ENCODE measurements at places on chromosomes 4 and X.

GRCh38 chr4:77044461-77045150 is 31.2 kb downstream of the CCNI start:
- DNase-seq = no peak

DNA sequence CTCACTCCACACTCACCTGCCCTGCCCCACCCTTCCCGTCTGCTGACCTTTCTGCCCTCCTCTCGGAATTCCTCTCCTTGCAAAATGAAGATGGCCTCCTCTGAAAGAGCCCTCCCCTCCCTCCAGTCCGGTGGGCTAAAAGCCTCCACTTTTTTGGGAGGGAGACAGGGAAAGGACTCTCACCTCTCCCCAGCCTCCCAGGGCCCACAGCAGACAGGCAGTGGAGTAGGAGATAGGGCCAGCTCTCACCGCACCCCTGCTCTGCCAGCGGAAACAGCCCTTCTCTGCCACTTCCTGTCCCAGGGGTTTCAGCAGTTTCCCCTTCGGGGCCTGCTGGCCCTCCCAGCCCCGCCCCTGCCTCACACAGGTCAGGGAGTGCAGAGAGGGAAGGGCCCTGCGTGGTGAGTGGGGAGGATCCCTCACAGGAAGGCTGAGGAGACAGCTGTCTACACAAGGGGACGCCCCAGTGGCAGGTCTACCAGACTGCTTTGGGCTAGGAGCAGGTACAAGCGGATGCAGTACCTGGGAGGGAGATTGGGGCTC is 18.2 kb downstream of the ELF4 start:
- peak; percentile 58 for DNase-seq

GRCh38 chrX:110920991-110921390 is 125.4 kb upstream of the CHRDL1 start:
- DNase-seq = no peak

DNA sequence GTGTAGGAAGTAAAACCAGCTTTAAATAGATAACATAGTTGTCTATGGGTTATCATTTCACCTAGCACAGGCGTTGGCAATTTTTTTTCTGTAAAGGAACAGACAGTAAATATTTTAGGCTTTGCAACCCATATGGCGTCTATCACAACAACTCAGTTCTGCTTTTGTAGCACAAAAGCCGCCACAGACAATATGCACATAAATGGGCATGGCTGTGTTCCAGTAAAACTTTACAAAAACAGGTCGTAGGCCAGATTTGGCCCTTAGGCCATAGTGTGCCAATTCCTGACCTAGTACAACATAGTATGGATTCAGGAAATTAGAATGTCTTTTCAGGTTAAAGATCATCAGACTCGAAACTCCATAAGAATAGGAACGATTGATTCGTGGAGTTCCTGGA is 265.3 kb upstream of the GK2 start:
- DNase-seq = no peak

GRCh38 chr4:188246488-188246887 is 107.2 kb downstream of the TRIML1 start:
- no peak for DNase-seq

GRCh38 chr4:143411527-143412419 is 75.1 kb downstream of the GAB1 start:
- no peak for DNase-seq

DNA sequence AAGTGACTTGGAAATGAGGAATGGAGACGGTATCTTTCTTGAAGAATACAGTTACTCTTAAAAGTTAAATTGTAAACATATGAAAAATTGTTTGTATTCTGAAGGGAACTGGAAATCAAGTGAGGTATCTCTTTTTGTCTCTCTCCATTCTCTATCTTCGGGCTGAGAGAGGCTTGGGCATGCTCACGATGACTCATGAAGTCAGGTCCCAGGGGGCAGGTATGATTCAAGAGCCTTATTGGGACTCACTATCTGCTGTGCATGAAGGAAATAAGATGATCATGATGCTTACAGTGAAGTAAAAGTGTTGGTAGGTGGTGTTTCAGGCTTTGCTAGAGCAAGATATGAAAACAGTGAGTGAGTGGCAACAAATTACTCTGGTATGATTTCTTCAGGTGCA is 200.4 kb upstream of the PITX2 start:
- no peak for DNase-seq

GRCh38 chr4:153273751-153274150 is 69.5 kb downstream of the TRIM2 start:
- DNase-seq = no peak

- peak; percentile 21 for DNase-seq
Measured at GRCh38 chrX:16785247-16786138, 773 bp upstream of the TXLNG start.

DNA sequence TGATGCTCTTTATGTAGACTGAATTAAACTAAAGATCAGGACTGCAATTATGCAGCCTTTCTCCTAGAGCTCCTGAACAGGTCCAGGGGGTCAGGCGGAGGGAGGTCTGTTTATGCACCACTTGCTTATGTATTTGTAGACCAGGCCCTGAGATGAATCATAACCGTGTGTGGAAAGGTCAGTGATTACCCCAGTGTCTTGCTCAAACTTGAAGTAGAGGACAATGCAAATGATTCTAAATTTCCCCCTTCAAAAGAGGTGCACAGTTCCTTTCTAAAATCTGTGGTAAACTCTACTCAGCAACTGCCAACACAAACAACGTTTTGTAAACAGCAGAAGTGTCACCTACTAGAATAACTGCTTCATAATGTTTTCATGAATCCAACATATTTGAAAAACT is 13.0 kb upstream of the TBC1D9 start:
- no peak for DNase-seq

- no peak for DNase-seq
Measured at GRCh38 chr4:41012293-41012692, 202.0 kb downstream of the APBB2 start.

- no peak for DNase-seq
Measured at GRCh38 chrX:39513836-39514235, 583.9 kb downstream of the BCOR start.

DNA sequence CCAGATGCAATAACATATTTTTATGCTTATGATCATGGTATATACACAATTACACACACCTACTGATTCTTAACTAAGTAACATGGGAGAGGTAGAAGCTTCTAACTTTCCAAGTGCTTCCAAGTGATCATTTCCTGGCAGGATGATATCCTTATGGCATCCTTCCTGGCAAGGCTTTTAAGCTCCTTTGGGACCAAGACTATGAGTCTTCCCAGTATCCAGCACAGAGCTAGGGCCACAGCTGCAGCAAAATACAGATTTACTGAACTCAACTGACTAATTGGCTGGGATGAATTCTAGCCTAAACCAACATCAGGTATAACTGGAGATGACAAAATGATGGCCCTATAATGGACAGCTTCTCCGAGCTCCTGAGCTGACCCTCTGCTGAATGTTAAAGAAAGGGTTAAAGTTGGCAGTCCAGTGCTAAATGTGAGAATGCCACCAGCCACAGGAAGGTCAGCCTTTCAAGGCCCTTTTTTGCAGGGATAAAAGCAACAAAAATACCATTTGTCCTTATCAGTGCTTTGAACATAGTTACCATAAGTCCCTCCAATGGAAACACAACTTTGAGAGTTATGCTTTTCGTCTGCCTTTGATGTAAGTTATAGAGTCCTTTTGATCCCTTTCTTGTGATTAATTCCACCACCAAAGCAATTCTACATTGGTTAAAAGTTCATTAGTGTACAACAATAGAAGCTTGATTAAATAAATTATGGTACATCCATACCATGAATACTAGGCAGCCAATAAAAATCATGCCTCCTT is 73.4 kb downstream of the MGST2 start:
- DNase-seq = no peak

- no peak for DNase-seq
Measured at GRCh38 chr4:36133658-36134057, 110.7 kb downstream of the ARAP2 start.

DNA sequence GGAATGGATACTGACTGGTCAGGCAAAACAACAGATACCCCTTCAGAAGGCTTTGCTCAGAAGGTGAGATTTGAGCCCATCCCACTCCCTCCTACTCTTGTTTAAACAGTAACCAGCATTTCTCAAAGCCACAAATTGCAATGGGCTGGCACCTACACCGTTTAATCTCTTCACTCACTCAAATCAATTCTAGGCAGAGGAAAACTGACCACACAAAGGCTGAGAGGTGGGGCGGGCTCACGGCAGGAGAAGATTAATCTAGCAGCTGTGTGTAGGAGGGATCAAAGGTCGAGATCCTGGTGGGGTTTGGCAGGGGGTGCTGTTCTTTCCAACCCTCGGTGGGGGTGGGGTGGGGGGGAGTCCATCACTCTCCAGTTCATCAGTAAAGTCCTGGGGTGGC is 622.4 kb downstream of the BCOR start:
- DNase-seq = peak; percentile 43

GRCh38 chrX:21802839-21803238 is 36.6 kb upstream of the MBTPS2 start:
- no peak for DNase-seq

DNA sequence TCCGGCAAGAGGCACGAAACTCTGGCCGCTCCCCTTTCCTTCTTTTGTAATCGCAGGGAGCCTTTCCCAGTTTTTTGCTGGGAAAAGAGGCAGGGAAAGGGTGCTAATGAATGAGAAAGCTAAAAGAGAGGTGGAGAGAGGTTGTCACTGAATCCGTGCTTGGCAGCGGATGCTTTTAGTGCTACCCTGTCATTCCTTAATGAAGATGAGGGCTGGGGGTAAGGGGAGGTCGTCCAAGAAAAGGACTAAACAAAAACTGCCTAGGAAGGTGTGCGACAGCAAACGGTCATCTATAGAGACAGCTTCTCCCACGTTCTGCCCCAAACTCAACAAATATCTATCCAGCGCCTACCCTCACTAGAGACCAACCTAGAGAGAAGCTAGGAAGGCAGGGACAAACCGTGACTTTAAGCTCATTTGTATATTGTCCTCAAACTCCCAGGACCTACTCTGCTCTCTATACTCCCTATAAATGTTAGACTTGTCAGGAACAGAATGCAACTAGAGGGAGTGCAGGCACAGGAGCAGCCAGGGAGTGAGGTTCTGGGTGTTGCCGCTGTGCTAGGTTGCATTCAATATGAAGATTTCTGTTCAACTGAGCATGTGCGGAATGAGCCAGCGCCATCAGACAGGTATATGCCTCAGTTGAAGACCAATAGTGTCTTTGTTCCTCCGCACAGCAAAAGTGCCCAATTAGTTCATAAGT is 777 bp upstream of the CASK start:
- DNase-seq = peak; percentile 33

DNA sequence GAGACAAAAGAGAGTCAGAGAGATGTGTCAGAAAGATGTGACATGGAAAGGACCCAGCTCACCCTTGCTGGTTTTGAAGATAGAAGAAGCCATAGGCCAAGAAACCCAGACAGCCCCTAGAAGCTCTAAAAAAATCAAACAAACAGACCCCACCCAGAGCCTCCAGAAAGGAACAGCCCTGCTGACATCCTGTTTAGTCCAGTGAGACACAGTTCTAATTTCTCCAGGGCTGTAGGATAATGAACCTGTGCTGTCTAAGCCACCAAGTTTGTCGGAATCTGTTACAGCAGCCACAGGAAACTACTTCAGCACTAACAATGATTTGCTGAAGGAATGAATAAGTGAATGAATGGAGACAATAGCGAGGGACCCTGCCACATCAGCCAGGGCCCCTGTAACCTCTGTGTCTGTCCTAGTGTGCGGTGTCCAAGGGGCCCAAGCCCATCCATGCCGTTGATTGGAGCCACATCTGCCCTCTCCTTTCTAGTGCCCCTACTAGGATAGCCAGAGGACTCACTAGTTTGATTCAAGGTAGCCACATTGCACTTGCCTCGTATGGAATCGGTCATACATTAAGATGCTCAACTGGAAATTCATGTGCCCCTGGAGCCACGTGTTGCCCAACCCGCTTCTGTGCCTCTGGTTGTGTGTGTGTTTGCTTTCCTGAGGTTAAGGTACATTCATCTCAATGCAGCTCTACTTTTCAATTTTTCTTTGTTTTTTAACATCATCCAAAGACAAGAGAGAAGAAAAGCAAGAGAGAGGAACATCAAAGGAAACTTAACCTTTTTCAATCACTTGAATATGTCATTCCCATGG is 32.5 kb upstream of the SLC2A9 start:
- DNase-seq = no peak

DNA sequence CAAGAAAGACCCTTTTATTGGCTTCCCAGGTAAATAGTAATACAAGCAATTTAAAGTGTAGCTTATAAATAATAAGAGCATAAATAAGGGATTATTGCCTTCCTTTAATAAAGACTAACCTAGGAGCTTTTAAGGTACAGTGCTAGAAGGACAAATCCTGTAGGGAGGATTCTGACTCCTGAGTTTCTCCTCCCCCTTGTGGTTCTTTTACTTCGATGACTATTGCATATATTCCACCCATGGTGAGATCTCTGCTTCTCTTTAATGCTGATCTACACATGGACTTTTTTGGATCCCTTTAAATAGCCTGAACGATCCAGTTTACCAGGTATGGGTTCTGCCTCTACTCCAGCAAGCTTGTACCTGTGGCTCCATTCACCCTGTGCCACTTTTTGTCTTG is 2.5 kb downstream of the GALNT7 start:
- no peak for DNase-seq

GRCh38 chr4:119082661-119083060 is 53.0 kb upstream of the MYOZ2 start:
- DNase-seq = peak; percentile 35

DNA sequence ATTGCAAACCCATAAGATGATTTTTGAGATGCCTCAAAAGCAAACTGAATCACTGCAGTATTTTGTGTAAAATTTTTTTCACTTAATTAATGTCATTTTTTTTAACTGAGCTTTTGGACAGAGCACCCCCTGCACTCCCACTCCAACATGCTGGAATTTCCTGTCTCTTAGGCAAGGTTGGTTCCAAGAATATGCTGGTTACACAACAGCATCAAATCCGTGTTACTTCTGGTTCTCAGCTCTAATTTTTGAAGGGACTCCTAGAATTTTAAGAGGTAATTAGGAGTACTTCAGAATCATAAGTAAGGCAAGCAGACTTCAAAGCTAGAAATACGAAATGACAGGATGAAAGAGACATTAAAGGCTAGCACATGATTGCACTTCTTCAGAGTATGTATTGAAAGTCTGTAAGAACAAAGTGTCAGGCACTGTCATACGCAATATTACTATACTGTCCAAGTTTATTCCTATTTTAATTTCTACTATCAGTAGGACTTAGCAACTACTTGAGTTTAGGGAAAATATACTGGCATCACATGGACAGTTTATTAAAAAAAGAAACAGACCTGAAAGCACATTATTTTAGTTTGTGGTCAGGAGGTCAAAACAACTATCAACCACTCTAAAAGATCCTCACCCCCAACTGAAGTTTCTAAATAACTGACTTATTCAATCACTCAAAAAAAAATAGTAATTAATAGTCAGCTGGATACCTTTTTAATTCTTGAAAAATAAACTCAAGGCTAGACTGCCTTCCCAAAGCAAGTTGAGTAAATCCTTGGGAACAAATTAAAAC is 1.6 kb upstream of the JCHAIN start:
- no peak for DNase-seq

DNA sequence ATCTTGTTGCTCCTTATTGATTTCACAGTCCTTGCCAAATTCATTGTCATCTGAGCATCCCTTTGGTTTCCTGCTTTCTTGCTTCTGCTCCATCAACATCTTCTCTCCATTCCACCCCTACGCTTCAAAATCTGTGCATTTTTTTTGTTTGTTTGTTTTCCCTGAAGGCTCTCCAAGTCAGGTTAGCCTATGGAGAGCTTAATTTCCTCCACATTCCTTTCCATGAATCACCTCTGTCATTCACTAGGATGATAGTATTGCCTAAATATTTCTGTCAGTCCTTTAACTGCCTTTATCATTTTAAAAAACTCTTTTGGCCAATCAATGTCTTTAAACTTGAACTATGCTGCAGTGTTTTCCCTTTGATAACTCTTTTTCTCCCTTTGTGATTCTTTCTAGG is 67.7 kb downstream of the PPARGC1A start:
- no peak for DNase-seq
